ENCODE measurements at places on chromosomes 5 and 9.

DNA sequence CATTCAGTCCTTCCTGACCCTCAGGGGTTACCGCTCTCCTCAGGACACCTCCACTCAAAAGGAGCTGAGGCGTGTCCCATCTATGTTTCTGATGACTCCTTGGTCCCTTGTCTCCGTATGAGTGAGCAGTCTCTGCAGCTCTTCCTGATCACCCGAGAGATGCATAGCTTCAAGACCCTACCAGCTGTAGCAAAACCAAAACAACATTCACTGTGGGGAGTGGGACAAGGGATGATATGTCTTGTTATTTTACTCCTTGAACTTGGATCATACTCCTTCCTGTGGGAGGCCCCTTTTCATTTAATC, 14.4 kb downstream of the GLDC start:
- no peak for DNase-seq

- peak; percentile 76 for DNase-seq
Measured at GRCh38 chr9:89022001-89022759, 30.9 kb downstream of the S1PR3 start.

- DNase-seq: peak; percentile 92
Measured at GRCh38 chr9:135499326-135500070, 984 bp upstream of the MRPS2 start.

DNA sequence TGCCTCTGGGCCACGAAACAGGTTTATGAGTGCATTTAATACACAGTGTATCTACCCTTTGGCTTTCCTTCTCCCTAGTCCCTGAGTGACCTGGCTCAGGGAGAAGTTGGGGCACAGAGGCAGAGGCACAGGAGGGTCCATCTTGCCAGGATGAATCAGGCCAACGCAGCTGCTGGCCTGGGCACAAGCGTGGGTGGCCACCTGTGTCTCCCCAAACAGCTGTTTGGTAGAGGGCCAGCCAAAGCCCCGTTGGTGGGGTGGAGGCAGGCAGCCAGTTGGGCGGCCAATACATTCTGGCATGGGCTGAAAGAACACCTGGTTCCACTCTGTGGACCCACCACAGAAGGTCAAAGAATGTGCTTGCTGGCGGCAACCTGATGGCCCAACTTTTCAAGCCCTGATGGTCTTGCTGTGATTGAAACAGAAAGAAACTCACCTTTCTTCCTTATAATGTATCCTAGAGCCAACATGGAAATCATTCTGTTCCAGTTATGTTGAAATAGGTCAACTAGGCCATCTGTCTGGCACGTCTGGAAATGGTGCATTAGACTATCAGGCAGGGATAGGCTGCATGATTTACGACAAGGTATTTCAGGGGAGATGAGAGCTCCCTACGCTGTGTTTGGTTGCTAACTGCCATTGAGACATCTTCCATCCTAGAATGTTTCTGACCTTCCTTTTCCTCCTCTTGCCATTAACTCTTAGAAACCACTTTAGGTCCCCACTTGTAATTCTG, 337.4 kb downstream of the ADAMTS6 start:
- DNase-seq: no peak

- DNase-seq: no peak
Measured at GRCh38 chr9:131419026-131419614, 25.2 kb downstream of the PRRC2B start.

GRCh38 chr5:179188636-179189035, 128.5 kb downstream of the ZNF354C start:
- no peak for DNase-seq

DNA sequence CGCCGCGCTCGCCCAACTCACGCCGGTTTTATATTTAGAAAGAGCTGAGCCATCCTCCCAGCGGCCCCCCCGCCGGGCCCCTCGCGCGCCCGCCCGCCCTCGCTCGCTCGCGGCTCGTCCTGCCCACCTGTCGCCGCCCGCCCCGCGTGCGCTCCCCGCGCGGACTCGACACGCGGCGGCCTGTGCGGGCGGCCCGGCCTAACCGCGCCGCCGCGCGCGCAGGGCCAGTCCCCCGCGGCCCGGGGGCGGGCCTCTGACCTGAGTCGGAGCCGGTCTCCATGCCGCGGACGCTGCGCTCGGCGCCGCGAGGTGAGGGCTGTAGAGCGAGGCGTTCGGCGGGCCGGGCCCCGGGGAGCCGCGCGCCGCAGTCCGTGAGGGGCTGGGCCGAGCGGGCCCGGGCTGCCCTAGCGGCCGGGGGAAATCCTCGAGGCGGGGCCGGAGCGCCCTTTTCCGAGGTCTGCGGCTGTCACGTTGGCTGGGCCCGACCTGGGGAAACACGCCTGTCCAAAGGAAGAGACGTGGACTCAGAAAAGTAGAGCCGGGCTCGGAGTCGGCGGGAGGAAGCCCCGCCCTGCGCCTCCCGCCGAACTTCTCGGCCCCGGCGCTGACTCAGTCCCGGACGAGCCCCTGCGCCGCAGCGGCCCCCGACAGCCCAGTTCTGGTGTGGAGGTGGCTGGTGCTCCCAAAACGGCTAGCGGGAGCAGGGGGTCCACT, at the start of gene ECPAS:
Gene ECPAS, minus strand, starts transcription at position 526 of the 714 bp plus-strand sequence. CDS start 11,465 bp downstream, outside the sequence.
- peak; percentile 79 for DNase-seq

GRCh38 chr5:142971303-142972013, 201.3 kb downstream of the ARHGAP26 start:
- DNase-seq: no peak

DNA sequence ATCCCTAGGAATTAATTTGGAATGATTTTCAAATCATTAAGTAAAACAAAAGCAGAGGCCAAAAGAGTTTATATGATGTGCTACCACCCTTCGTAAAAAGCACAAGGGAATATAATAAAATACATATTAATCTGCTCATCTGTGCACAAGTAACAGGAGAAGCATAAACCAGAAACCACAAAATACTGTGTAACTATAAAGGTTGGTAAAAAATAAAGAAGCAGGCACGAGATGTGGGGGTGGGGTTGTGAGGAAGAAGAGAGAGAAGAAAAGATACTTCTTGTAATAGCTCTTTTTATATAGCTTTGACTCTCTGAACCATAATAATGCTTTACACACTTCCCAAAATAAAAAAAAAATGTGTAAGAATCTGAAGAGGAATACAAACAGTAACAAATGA, 214.9 kb upstream of the EFNA5 start:
- DNase-seq: no peak

- no peak for DNase-seq
Measured at GRCh38 chr9:133269537-133270362, 5.3 kb downstream of the ABO start.

DNA sequence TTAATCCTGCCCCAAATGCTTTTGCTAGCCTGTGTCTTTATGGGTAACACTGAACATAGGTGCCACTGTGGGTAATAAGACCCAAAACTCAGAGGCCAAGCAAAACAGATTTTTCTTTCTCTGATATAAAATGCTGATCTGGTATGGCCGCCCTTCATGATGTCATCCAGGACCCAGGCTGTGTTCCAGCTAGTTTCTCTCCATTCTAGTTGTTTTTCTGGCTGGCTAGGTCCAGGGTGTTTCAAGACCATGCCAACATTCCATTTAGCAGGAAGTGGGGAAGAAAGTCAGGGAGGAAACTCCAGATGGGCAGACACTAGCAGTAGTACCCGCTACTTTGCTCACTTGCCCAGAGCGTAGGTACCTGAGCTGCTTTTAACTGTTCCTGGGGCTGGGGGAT, 183.9 kb upstream of the OTULINL start:
- peak; percentile 83 for DNase-seq

DNA sequence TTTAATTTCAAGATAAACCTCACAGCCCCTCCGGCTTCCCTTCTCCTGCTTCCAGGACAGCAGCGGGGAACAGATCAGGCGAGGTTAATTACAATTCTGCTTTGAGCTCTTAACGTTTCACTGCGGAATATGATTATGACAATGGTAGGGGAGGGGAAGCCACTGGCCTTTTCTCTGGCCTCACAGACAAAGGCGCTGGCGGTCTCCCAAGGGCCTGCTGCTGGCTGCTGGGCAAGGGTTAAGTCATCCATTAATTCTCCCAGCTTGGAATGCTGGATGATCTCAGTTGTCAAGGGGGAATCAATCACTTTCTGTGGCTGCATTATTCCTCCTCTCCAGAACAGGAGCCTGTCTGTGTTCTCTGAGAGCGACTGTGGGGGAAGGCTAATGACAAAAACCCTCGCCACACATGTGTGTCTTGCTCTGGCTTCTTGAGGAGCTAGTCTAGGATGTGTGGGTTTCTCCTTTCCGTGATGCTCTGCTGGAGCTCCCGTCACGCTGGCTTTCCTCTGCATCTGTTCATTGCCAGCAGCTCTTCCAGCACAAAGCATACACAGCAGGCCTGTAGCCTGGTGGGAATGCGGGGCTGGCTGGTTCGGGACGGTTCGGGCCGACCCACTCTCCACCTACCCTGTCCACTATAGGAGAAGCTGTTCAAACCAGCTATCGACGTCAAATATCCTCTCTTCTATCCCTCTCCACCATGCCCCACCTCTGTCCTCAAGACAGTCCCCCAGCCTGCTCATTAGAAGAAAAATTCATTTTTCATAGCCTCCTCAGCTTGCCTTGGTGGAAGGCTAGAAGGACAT, 82.8 kb downstream of the DCP2 start:
- peak; percentile 74 for DNase-seq

DNA sequence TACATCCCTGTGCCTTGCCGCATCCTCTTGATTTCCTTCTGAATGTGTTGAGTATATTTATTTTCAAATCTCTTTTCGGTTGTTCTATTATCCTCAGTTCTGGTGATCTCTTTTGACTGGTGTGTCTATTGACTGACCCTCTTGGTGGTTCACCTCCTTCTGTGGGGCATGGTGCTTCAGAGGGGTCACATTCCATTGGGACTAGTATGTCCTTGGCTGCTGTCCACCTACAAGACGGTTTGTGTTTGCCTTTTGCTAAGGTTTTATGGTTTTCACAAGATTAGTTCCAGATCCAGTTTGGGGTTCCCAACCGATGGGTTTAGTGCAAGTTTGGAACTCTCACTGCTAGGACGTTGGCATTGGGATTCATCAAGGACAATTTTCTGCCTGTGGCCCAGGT, 66.6 kb downstream of the PHF2 start:
- peak; percentile 51 for DNase-seq

DNA sequence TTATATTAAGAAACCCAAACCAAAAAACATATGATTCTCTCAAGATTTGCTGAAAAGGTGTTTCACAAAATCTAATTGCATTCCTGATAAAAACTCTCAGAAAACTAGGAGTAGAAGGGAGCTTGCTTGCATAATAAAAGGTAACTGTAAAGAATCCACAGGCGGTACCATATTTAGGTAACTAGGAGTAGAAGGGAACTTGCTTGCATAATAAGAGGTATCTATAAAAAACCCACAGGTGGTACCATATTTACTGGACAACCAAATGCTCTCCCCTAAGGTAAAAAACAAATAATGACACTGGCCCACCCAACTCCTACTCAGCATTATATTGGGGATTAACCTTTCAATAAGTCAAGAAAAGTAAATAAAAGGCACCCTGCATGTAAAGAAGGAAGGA, 57.5 kb upstream of the FCN1 start:
- no peak for DNase-seq

DNA sequence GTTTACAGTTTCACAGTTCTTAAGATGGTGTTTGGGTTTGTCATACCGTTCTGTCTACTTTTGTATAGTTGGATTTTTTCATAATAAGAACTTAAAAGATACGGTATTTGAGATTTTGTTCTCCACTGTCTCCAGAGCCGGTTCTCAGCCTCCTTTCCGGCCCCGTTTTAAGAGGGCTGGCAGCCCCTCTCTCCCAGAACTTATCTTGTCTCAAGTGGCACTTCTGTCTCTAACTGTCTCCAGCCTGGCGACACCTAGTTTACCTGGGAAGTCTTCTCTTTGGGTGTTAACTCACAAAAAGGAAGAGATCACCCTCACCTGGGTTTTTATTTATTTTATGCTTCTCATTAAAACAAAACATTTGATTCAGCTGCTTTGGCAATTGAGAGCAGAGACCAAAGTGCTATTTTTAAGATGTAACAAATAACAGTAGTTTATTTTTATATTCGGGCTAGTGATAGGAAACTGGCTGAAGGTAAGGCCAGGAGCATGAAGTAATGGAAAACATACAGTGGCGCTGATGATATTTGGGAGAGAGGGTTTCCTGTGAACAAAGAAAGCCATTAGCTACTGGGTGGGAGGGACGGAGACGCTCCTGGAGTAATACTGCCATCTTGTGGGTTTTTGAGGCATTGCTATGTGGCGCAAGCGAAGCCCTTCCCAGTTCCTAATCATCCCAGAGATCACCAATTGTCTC, 48.3 kb downstream of the ACER2 start:
- DNase-seq: peak; percentile 87

DNA sequence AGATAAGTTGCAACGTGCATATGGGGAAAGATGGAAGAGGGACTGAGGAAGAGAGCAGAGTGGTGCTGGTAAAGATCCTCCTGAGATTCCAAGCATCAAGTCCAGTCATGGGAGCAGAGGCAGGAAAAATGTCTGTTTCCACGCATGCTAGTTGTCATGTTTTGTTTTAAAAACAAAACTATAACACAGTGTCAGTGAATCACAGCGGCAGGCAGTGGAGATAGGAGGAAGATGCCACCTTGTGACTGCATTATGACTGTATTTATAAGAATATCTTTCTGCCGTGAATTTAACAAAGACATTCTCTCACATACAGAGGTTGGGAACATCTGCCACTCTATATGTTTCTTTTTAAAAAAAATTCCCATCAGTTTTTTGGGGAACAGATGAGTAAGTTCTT, 3.7 kb upstream of the SVEP1 start:
- peak; percentile 67 for DNase-seq

DNA sequence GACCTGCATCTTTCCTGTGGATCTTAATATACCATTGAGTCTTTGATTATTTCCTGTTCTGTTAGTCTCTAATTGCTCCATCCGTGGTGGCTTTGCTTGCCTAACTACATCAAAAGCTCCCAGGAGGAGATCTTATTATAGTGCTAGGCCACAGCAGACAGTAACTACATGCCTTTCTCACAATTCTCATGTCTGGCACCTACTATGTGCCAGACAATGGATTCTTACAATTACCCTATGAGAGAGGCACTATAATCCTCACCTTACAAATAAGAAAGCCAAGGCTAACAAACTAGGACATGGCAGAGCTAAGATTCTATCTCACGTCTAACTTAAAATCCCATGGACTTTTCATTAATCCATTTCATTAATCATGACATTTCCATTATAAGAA, 70.3 kb upstream of the TARS1 start:
- no peak for DNase-seq

- no peak for DNase-seq
Measured at GRCh38 chr5:159890141-159890540, 26.1 kb upstream of the ADRA1B start.

All from fibroblast of pulmonary artery (primary cell).